Calu3 (cell line): ENCODE measurements at places on chromosomes 5 and 9.

DNA sequence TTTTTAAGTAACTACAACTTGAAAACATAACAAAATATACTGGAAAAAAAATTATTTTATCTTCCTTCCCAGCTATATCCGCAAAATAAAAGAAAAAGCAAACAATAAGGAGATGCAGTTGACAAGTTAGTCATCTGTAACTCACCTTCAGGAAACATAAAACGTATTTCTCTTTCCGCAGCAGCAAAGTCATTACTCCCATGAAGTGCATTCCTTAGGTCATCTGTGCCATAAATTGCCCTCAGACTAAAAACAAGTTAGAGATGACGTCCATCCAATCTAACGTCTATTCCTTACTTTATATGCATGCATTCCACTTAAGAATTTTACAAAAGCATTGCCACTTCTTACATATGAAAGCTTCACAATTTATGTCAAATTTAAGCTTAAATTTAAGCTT lies 10.9 kb downstream of the NME5 start:
- no peak for DNase-seq

DNA sequence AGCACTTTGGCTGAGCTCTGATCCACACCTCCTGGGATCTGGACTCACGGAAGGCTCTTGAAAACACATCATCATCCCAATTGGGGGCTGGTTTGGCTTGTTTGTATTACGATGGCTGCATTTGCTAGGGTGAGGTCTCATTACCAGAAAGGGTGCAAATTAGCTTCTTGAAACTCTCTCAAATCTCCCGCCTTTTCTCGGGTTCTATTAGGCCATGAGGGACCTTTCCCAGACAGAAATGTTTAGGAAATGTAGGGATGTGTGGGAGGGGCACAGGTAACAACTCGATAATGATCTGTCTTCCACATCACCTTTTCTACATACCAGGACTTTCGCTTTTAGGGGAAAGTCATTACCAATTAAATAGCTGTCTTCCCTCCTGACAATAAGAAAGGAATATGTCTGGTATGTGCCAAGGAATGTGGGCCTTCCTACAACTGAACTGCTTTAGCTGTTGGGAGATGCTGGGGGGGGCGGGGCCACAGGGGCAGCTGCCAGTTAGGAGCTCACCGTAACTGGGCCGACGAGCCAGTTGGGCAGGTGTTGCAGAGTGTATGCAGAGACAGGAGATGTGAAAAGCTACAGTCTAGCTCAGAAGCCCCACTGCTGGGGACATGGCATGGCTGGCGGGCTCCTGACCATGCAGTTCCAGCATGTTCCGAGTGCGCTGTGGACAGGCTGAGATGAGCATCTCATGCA lies 71.2 kb downstream of the AK8 start:
- DNase-seq = peak; percentile 17

DNA sequence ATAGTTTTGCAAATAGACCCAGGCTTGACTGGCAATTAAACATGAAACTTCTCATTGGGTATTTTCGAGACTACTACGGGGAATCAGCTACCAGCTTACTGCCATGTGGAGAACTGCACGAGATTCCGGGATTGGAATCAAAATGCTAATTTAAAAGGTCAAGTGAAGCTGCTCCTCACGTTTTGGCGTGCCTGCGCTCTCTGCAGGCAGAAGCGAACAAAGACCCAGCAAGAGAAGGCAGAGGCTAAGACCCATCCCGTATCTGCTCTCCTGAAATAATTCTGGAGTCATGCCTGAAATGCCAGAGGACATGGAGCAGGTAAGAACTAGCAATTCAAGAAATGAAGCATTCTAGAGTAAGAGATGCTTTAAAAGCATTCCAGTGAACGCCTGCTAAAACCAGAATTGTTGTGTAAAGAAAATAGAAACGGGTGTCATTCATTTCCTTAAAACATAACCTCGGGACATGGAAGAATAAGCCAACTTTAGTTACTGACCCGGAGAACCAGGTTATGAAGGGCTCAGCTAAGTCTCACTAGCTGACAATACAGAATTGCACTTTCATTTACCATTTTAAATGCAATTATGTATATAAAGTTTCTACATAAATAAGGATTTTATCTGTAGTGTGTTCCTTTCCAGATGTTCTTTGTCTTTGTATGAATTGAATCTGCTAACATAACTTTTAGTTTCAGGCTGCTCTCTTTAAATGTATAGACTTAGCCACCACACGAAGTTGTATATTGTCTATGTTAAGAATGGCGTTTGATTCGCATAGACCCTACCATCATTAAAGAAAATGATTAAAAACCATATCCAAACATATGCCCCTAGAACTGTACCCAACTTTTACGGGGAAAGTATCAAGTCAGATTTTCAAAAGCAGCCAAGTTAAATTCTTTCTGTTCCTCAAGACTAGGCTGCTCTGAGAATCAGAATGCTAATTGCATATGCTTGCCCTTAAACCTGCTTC lies 2.0 kb upstream of the MAT2B start:
- DNase-seq = peak; percentile 55

- DNase-seq = no peak
These were observed 136.1 kb downstream of the TMEM38B start for GRCh38 chr9:105830461-105830860.

- peak; percentile 72 for DNase-seq
These were observed 357.6 kb upstream of the RPS23 start for GRCh38 chr5:82635561-82636288.
